ENCODE measurements at places on chromosomes 6 and 20.

DNA sequence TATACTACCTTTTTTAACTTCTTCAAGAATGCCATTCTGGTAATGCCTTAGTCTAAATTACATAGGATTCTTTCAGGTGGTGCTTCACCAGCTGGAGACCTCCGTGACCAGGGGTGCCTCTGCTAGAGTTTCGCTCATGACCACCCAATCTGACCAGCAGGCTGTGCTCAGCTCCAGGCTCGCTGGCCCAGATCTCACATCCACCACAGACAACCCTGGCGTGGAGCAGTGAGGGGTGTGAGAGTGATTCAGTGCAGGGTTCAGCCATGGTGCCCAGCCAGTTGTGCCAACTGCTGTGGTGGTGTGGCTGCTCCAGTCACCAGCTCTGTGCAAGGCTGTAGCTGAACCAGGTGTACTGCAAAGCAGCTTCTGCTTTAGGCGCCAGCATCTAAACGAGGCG lies 198.6 kb downstream of the MMUT start:
- no peaks in the 10 kb centered on the region for H3K36me3 ChIP-seq
- no peak for DNase-seq
- H3K4me1 ChIP-seq: no peaks in the 10 kb centered on the region
- no peak overlapping the region for H3K4me3 ChIP-seq
- no peak overlapping the region for H3K27ac ChIP-seq
- H3K27me3 ChIP-seq: no peaks in the 10 kb centered on the region

GRCh38 chr6:16477367-16478149 lies 239.2 kb downstream of the GMPR start:
- no peak for DNase-seq
- H3K27me3 ChIP-seq: no peaks in the 10 kb centered on the region
- peaks cover 93% of the 10 kb centered on the region for H3K4me1 ChIP-seq
- no peak overlapping the region for H3K4me3 ChIP-seq
- peak overlapping the region; percentile 69 for H3K27ac ChIP-seq

DNA sequence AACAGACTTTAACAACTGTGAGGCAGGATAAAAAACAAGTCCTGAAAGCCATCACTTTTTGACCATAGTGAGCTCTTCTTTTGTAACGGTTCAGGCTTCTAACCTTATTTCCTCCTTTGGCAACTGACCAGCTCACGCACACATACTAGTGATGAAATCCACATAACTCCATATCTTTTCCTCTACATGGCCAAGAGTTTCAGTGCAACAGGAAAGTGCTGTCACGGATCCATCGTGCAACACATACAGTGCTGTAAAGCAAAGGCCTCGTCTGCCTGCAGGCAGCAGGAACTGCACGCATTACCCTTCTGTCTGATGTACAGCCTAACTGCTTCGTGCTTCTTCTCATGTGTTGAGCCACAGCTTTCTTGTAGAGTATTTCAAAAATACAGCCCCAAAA lies 108.5 kb downstream of the EPM2A start:
- DNase-seq: no peak
- H3K4me1 ChIP-seq: no peaks in the 10 kb centered on the region
- H3K27ac ChIP-seq: no peak overlapping the region
- H3K4me3 ChIP-seq: no peak overlapping the region
- no peaks in the 10 kb centered on the region for H3K27me3 ChIP-seq

DNA sequence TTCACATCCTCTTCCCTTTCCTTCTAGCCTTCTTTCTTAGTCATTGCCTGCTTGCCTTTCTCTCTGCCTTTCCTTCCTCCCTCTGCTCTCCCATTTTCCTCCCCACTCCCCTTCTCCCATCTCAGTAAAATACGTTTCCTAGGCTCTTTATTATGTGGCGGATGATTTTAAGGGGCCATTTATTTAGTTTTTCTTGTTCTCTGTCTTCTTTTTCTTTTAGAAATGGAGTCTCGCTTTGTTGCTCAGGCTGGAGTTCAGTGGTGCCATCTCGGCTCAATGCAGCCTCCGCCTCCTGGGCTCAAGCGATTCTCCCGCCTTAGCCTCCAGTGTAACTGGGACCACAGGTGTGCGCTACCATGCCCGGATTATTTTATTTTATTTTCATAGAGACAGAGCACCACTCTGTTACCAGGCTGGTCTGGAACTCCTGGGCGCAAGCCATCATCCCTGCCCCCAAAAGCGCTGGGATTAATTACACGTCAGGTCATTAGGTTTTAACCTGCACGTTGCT lies 1.5 kb downstream of the MTHFD1L start:
- peaks cover 20% of the 10 kb centered on the region for H3K4me1 ChIP-seq
- peaks cover 9% of the 10 kb centered on the region for H3K27me3 ChIP-seq
- peak overlapping the region; percentile 92 for H3K4me3 ChIP-seq
- H3K27ac ChIP-seq: peak overlapping the region; percentile 77
- peaks cover 3% of the 10 kb centered on the region for H3K36me3 ChIP-seq
- DNase-seq: no peak

DNA sequence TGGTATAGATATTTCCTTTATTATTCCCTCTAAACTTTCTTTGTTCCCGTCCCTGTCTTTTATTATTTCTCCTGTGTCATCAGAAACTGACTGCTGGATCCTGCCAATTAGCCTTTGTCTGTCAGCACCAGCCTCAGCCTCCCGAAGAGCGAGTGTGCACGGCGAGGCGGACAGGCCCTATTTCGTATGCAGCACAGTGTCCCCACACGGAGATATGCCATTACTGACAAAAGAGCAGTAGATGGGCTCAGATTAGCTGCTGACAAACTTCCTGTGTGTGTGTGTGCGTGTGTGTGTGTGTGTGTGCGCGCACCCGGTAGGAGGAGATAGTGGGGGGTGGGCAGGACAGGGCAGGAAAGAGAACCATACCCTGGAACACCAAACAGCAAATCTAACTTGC lies 99.5 kb upstream of the ZFP64 start:
- peaks cover 3% of the 10 kb centered on the region for H3K27me3 ChIP-seq
- H3K27ac ChIP-seq: no peak overlapping the region
- H3K4me1 ChIP-seq: no peaks in the 10 kb centered on the region
- H3K4me3 ChIP-seq: no peak overlapping the region
- no peaks in the 10 kb centered on the region for H3K36me3 ChIP-seq

DNA sequence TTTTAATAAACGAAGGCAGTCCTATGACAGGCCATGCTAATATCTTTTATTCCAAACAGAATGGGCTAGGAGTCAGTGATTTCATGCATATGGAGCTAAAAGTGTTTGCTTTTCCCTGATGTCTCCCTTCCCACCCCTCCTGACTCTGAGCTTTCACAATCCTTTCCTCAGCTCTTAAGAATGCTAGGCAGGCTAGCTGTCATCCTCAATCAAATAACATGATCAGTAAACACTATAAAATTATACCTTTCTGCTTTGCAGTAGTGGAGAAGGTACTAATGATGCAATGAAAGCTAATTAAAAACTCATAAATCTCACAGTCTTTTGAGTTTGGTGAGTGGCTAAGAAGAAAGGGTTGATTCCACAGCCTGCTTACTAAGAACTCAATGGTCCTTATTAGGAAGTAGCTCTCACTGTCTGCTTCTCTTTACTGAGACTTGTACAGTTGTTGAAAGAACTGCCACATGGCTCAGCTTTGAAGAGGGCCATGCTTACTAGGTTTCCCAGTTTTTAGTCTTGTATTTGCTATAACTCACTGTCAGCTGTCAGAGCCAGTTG lies 250.9 kb upstream of the JAG1 start:
- no peaks in the 10 kb centered on the region for H3K27me3 ChIP-seq
- no peak overlapping the region for H3K4me3 ChIP-seq
- DNase-seq: no peak

DNA sequence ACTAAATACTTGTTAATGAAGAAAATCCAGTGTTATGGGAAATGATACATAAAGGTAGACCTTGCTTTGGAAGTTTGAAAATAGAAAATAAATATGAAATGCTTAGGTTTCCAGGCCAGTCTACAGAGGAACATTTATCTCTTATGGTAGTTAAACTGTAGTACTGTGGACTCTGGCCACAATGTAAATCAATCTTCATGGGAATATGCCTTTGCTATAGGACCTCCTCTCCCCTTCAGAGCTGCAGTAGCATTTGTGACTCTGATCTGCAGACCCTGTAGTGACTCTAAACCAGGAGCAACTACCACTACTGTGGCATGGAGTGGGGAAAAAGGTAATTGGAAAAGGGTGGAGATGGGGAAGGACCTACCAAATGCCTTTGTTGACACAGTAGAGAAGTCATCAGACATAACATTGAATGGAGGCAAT lies 4.5 kb downstream of the HSPA1A start:
- peaks cover 49% of the 10 kb centered on the region for H3K4me1 ChIP-seq
- DNase-seq: no peak
- H3K4me3 ChIP-seq: no peak overlapping the region
- H3K36me3 ChIP-seq: peaks cover 6% of the 10 kb centered on the region
- peak overlapping the region; percentile 47 for H3K27ac ChIP-seq

GRCh38 chr20:10490257-10490656 lies 55.2 kb downstream of the SLX4IP start:
- H3K27me3 ChIP-seq: no peaks in the 10 kb centered on the region
- peaks cover 13% of the 10 kb centered on the region for H3K4me1 ChIP-seq
- peaks cover 2% of the 10 kb centered on the region for H3K36me3 ChIP-seq
- no peak for DNase-seq
- H3K27ac ChIP-seq: no peak overlapping the region

DNA sequence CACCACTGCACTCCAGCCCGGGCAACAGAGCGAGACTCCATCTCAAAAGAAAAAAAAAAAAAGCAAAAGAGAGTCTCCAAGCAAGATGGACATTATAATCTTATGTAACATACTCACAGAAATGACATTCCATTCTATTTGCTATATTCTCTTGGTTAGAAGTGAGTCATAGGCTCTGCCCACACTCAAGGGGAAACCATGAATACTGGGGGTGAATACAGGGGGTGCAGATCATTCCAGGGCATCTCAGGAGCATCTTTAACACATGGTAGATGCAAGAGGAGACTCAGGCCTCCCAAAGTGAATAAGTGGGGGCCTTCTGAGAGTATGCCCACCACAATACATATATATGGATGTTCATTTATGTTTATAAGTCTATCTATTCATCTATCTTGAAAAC lies 18.3 kb upstream of the RANBP9 start:
- H3K4me3 ChIP-seq: no peak overlapping the region
- H3K4me1 ChIP-seq: peaks cover 19% of the 10 kb centered on the region
- peaks cover 5% of the 10 kb centered on the region for H3K27me3 ChIP-seq
- DNase-seq: no peak

- no peak overlapping the region for H3K27ac ChIP-seq
- H3K4me3 ChIP-seq: no peak overlapping the region
- no peaks in the 10 kb centered on the region for H3K4me1 ChIP-seq
- no peaks in the 10 kb centered on the region for H3K36me3 ChIP-seq
- DNase-seq: no peak
These were observed 7.5 kb downstream of the SYCP2 start for GRCh38 chr20:59925899-59926298.

GRCh38 chr6:20700375-20700774 lies 166.1 kb downstream of the CDKAL1 start:
- H3K4me3 ChIP-seq: no peak overlapping the region
- no peaks in the 10 kb centered on the region for H3K27me3 ChIP-seq
- H3K4me1 ChIP-seq: peaks cover 31% of the 10 kb centered on the region
- H3K36me3 ChIP-seq: no peaks in the 10 kb centered on the region

DNA sequence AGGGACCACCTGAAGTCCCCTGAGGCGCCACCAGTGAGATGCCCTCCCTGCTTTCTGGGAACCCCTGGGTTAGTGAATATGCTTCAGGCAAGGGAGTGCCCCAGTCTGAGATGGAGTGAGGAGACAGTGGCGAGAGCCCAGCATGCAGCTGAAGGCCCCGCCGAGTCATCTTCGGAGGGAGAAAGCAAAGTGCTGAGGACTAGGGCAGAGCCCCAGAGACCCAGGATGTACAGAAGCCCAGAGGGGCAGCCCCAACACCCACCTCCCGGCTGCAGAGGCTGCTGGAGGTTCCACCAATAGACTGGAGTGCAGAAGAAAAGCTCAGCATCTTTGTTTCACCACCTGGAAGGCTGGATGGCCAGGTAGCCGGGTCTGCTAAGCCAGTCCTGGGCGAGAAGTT lies 14.1 kb downstream of the ANKRD60 start:
- H3K4me1 ChIP-seq: no peaks in the 10 kb centered on the region
- no peak for DNase-seq
- H3K27ac ChIP-seq: no peak overlapping the region
- peaks cover 6% of the 10 kb centered on the region for H3K36me3 ChIP-seq

- H3K27ac ChIP-seq: no peak overlapping the region
- H3K27me3 ChIP-seq: no peaks in the 10 kb centered on the region
- no peak overlapping the region for H3K4me3 ChIP-seq
- no peaks in the 10 kb centered on the region for H3K4me1 ChIP-seq
- DNase-seq: no peak
These were observed 634.5 kb downstream of the PHF3 start for GRCh38 chr6:64270083-64270482.

- no peak for DNase-seq
- peaks cover 19% of the 10 kb centered on the region for H3K27me3 ChIP-seq
- no peak overlapping the region for H3K27ac ChIP-seq
- no peak overlapping the region for H3K4me3 ChIP-seq
These were observed 72.6 kb upstream of the THBS2 start for GRCh38 chr6:169326067-169326799.

DNA sequence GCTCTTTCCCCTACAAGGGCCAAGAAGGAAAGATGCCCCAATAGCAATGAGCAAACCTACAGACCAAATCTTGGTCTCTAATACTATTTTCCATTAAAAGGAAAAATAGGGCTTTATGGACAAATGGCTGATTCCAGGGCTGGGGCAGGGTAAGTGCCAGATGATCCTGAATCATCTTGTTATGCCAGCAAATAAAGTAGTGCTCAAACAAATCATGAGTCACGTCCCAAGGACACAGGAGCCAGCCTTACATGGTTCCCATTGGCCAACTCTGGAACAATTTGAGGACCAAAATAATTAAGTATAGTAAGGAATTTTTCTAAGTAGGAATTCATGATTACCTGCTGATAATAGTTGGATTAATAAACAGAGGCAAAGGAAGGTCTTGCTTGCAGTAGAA lies 53.2 kb upstream of the NKX2-4 start:
- no peak for DNase-seq
- H3K27ac ChIP-seq: no peak overlapping the region
- H3K4me3 ChIP-seq: no peak overlapping the region
- H3K36me3 ChIP-seq: no peaks in the 10 kb centered on the region
- peaks cover 6% of the 10 kb centered on the region for H3K27me3 ChIP-seq

- peaks cover 11% of the 10 kb centered on the region for H3K27me3 ChIP-seq
- peak; percentile 51 for DNase-seq
- no peak overlapping the region for H3K4me3 ChIP-seq
- H3K36me3 ChIP-seq: no peaks in the 10 kb centered on the region
These were observed 93.8 kb upstream of the LY86 start for GRCh38 chr6:6494677-6495076.

DNA sequence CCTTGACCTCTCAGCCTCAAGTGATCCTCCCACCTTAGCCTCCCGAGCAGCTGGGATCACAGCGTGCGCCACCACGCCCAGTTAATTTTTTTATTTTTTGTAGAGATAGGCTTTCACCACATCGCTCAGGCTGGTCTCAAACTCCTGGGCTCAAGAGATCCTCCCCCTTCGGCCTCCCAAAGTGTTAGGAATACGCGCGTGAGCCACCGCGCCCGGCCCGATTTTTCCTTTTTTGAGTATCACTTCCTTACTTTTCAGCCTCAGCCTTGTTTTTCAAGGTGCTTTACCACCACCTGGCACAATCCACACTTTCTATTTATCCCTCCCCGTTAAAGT lies 791 bp upstream of the STX11 start:
- peak overlapping the region; percentile 74 for H3K27ac ChIP-seq
- H3K27me3 ChIP-seq: no peaks in the 10 kb centered on the region
- peak overlapping the region; percentile 80 for H3K4me3 ChIP-seq
- H3K4me1 ChIP-seq: peaks cover 36% of the 10 kb centered on the region
- peaks cover 28% of the 10 kb centered on the region for H3K36me3 ChIP-seq

Measured in activated CD4-positive, alpha-beta memory T cell treated with anti-CD3 and anti-CD28 coated beads for 36 hours (primary cell).